ENCODE measurements at places on chromosomes 1 and 21. TPM values are rescaled to one million over a fixed set of nuclear protein-coding genes. Genes with fewer than 3 reads are reported as not detected.

MEGF6 gene
- 0.58 TPM for total RNA-seq

UTP11 gene
- total RNA-seq = 80.0 TPM

RNASEL gene
- 12.6 TPM for total RNA-seq

PRRX1 gene
- total RNA-seq = 0.10 TPM

SPRR3 gene
- not detected for total RNA-seq

CDK18 gene
- 4.4 TPM for total RNA-seq
